ENCODE measurements at places on chromosomes 1 and 21.
A peak's percentile ranks its signal among the peaks of the same experiment; 100 is the strongest.

GRCh38 chr1:36258960-36259344 is 34.7 kb downstream of the THRAP3 start:
- DNase-seq = no peak

DNA sequence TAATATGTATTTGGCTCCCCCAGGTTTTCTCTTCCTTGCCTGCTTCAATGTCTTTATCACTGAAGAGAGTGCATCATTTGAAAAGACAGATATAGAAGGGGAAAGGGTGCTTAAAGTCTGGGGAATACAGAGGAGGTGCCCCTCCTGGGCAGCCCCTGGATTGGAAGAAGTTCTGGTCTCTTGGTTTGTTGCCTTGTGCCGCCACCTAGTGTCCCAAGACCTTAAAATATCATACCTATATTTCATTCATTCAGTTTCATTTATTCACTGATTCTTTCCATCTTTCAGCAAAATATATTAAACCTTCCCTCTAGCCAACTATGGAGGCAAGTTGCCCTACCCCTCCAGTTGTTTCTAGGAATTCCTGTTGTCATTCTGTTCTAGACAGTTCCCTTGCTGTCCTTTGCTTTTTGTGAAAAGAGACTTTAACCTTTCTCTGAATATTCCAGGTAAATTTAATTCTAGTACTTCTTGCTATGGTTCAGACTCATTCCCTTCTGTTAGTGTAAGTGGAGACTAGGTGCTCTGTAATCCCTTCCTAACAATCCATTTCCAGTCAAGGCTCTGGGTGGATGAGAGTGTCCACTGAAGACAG is 56.1 kb downstream of the MEF2D start:
- no peak for DNase-seq

DNA sequence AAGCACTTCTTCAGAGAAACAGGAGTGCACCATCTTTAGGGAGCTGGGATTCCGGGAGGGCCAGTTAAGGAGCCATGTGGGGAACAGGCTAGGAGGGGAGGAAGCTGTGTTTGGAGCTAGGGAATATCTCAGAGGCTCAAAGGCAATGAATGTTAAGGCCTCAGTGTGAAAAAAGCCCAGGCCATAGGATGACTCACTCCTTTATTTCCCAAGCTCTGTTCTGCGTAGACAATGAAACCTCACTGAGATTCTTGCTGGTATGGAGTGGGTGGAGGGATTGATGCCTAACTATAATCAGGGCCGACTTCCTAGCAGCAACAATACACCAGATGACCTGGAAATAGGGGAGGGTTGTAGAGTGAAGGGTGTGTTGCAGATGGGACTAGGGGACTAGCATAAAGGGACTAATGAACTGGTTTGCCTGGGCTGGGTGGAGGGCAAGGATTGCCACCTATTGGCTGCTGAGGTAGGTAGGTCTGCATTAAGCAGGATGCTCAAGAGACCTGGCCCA is 2.1 kb downstream of the GNAT2 start:
- DNase-seq = peak; percentile 92

- no peak for DNase-seq
Measured at GRCh38 chr1:46020010-46020409, 112.4 kb downstream of the PIK3R3 start.

DNA sequence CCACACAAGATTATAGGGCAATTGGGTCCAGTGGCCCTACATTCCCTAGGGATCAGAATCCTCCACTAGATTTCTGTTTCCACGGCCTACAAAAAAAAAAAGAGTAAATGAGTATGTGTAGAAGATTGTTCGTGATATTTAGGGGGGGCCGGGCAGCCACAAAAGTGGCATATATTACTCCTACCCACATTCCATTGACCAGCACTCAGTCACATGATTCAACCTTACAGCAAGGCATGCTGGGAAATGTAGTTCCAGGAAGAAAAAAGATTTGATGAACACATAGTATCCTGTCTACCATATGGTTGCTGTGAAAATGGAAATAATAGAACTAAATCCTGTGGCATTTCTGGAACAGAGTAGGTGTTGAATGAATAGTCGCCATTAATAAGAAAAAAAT is 43.4 kb upstream of the GJB5 start:
- no peak for DNase-seq

GRCh38 chr1:158646465-158646864 is 40.0 kb downstream of the SPTA1 start:
- no peak for DNase-seq

GRCh38 chr1:224733027-224733911 is 117.2 kb downstream of the CNIH3 start:
- peak; percentile 59 for DNase-seq

- no peak for DNase-seq
Measured at GRCh38 chr1:89878256-89878655, 57.4 kb downstream of the LRRC8D start.

DNA sequence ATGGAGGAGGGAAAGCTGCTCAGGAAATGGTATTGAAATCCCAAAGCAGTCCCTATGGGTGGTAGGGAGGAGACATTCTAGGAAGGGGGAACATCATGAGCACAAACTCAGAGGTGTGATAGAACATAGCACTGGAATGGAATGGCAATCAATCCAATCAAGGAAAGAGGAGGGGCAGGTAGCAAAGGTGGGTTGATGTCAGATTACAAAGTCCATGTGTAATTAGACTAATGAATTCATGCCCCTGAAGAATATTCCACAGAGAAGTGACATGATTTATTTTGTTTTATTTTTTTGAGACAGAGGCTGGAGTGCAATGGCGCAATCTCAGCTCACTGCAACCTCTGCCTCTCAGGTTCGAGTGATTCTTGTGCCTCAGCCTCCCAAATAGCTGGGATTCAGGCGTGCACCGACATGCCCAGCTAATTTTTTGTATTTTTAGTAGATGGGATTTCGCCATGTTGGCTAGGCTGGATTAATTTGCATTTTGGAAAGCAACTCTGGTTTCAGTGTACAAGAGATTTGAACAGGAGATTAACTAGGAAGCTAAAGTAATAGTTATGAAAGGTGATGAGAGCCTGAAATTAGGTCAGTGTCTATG is 36.1 kb downstream of the DEGS1 start:
- DNase-seq = no peak

DNA sequence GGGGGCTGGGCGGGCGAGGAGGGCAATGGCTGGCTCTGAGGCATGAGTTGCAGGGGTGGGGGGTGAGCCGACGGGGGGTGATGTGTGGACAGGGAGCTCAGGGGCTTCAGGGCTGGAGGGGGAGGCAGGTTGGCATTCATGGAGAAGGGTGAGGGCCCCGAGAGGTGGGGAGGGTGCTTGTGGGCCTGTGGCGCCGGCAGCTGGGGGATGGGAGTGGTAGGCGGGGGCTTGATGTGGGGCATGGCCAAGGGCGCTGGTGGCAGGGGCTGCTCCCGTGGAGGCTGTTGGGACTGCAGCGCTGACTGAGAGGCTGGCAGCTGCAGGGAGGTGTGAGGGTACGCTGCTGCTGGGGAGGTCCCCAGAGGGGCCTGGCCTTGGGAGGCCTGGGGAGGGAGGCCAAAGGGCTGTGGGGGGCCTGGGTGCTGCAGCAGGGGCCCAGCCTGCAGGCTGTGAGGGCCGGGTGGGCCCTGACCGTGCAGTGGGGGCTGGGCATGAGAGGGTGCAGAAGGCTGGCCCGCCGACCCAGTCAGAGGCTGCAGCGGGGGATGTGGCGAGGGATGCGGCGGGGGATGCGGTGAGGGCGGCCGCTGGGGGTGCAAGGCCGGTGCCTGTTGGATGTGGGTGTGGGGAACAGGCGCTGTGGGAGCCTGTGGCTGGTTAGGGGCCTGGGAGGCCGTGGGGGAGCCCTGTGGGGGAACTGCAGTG is 42.7 kb downstream of the SLC45A1 start:
- DNase-seq = no peak

- no peak for DNase-seq
Measured at GRCh38 chr1:87898431-87898830, 569.8 kb downstream of the LMO4 start.

GRCh38 chr21:36210779-36211659 is 54.4 kb downstream of the DOP1B start:
- DNase-seq = no peak

DNA sequence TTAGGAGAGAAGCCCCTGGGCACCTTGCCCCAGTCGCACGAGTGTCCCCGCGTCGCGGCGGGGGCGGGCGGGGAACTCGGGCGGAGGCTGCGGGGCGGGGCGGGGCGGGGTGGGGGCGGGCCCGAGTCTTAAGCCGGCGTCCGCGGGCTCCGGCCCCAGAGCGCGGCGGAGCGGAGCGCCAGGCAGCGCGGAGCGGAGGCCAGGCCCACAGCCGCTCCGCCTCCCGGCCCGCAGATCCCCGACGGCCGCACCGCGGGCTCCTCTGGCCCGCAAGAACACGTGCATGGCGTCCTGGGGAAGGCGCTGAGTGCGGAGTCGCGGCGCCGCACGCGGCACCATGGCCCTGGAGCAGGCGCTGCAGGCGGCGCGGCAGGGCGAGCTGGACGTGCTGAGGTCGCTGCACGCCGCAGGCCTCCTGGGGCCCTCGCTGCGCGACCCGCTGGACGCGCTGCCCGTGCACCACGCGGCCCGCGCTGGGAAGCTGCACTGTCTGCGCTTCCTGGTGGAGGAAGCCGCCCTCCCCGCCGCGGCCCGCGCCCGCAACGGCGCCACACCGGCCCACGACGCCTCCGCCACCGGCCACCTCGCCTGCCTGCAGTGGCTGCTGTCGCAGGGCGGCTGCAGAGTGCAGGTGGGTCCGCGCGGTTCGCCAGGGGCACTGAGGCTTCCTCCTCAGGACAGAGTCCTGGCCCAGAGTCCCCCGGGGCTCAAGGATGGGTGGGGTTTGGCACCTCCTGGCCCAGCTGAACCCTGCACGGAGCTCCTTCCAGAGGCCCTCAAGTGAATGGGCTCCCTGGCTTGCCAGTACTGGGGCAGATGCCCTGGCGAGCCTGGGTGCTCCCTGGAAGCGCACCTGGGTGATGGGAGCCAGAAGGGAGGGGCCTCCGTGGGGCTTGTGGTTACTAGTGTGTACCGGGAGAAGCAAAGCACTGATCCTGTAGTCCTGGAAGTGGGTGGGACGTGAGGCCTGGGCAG is at the start of gene ESPN:
Gene ESPN, plus strand, starts transcription at position 158 of the 975 bp plus-strand sequence. Its CDS starts 180 bp downstream, at position 338.
- no peak for DNase-seq

DNA sequence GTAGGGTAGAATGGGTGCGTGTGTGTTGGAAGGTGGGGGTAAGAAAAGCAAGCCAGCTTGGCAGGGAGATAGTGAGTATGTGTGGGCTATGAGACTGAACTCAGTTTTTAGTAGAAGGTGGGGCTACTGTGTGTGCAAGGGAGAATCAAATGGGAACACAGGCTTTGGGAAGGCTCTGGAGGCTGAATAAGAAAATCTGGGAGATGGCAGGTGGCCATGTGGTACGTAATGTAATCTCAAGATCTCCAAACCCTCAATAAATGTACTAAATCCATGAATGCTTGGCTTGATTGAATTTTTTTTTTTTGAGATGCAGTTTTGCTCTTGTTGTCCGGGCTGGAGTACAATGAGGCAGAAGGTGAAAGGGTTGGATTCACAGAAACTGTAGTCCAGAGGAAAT is 3.5 kb upstream of the ZSCAN20 start:
- DNase-seq = no peak

DNA sequence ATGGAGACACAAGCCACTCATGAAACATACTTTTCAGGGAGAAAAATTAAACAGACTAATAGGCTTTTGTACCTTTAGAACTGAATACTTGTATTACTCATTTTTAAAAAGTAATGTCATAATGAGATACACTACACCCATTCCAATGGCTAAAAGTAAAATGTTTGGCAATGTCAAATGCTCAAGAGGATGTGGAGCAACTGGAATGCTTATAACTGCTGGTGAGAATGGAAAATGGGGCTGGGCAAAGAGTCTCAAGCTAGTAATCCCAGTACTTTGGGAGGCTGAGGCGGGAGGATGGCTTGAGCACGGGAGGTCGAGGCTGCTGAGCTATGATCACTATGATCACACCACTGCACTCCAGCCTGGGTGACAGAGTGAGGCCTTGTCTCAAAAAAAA is 86.3 kb downstream of the NKAIN1 start:
- DNase-seq = peak; percentile 25

- peak; percentile 49 for DNase-seq
Measured at GRCh38 chr1:228837817-228838716, 102.8 kb downstream of the RHOU start.

DNA sequence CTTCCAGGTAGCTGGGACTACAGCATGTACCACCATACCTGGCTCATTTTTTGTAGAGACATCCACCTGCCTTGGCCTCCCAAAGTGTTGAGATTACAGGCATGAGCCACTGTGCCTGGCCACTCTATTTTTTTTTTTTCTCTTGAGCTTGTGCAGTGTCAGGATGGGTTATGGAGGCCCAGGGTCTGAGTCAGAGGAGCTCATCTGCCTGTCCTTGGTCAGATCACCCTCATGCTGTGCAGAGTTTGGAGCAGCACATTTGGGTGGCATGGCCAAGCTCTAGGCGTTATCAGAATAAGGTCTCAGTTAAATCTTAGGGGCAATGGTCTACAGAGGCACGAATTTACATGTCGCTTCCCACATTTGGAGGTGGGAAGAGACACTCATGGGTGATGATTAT is 16.9 kb downstream of the METTL13 start:
- no peak for DNase-seq

- DNase-seq = no peak
Measured at GRCh38 chr21:46033410-46034400, 52.1 kb downstream of the COL6A1 start.

DNA sequence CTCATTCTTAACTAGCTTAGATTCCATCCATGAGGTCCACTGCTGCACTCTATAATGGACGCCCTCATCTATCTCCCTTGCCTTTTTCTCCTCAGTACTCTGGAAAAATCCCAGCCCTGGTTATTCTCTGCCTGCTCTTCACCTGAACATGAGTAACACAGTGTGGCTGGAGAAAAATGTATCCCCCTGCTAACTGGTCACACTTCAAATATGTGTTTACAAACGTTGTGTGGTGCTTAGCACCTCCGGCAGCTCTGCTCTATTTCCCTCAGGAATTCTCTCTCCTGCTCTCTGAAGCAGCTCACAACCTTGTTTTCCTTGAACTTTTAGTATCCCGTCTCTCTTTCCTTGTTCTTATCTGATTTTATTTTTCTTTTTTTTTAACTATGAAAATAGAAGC is 4.1 kb downstream of the SCCPDH start:
- peak; percentile 25 for DNase-seq

GRCh38 chr1:40986328-40986783 is 6.9 kb downstream of the CTPS1 start:
- DNase-seq = no peak

- DNase-seq = peak; percentile 95
Measured at GRCh38 chr1:16183179-16183578, 27.3 kb upstream of the EPHA2 start.

DNA sequence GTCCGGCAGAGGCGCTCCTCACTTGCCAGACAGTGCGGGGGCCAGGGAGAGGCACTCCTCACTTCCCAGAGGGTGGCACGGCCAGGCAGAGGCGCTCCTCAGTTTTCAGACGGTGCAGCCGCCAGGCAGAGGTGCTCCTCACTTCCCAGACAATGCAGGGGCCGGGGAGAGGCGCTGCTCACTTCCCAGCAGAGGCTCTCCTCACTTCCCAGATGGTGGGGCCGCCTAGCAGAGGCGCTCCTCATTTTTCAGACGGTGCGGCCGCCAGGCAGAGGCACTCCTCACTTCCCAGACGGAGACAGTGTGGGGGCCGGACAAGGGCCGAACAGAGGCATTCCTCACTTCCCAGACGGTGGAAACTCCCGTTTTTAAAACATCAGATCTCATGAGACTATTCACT is 238.4 kb upstream of the CACYBP start:
- DNase-seq = no peak
